ENCODE measurements at places on chromosomes 4 and X.

DNA sequence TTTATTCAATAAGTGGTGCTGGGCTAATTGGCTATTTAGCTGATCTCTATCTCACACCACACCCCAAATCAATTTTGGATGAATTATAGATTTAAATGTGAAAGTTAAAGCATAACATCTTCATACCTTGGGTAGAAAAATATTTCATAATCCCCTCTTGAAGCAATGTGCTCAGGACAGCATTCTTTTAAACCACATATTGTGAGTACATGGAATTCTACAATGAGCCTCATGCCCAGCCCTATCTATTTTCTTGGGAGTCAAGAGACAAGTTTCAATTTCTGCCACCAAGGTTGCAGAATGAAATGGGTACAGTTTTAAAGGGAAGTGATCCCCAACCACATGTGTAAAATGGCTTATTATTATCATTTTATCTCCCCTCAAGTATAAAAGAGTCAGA, 30.6 kb upstream of the GPRIN3 start:
- DNase-seq: no peak

GRCh38 chr4:84237008-84237407, 262.1 kb downstream of the NKX6-1 start:
- no peak for DNase-seq

- DNase-seq: peak; percentile 36
These were observed 4.8 kb upstream of the CXCL13 start for GRCh38 chr4:77600521-77601451.

GRCh38 chr4:12924728-12925320, 559.3 kb downstream of the RAB28 start:
- DNase-seq: no peak

GRCh38 chr4:176525576-176525975, 205.8 kb downstream of the SPCS3 start:
- DNase-seq: no peak

DNA sequence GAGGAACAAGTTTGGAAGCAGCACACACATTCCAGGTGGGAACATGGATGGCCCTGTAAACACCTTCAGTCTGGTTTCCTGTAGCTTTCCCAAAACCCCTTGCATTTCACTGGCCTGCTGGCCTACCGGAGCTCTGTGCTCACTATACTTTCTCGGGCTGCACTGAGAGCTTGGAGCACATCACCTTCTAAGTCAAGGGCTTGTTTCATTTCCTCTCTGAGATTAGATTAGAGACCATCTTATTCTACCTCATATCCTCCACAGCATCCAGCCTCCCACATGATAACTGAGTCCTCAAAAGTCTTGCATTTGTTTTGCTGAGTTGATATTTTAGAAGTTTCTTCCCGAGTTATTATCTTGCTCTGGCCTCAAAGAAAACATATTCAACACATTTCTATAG, 147.7 kb downstream of the RASL11B start:
- DNase-seq: no peak

DNA sequence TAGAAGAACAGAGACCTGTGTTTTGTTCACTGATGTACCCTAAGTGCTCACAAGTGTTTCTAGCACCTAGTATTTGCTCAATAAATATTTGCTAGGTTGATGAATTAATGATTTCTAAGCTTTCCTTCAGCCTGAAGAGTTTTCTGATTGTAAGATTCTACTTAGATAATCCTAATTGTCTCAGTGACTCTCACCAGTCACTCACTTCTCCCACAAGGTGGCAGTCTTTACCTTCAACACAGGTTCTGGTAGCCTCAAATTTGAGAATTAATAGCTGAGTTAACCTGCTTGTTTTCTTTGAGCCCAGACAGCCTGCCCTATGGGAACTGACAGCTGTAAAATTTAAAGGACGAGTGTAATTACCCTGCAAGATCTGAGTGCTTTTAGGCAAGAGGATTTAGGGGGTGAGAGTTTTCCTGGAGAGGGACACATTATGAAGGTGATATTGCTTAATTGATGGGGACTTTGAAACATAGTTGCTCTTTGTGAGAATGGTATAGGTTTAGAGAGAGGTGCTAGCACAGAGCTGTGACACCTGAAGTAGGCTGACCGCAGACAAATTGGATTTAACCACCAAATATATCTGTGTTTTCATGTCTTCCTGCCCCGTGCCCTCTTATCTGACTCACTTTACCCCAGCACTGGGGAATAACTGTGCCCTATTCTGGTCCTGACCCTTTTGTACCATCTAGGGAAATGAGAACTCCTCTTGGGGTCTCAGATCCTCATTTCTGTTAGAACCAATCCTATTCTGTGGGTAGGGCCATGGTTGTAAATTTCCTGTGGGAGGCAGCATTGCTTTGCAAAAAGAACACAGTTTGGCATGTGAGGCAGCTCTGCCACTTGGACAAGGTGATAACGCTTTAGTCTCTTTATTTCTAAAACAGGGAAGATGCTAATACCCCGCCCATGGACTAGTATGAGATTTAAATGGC, 27.7 kb downstream of the CD38 start:
- no peak for DNase-seq

DNA sequence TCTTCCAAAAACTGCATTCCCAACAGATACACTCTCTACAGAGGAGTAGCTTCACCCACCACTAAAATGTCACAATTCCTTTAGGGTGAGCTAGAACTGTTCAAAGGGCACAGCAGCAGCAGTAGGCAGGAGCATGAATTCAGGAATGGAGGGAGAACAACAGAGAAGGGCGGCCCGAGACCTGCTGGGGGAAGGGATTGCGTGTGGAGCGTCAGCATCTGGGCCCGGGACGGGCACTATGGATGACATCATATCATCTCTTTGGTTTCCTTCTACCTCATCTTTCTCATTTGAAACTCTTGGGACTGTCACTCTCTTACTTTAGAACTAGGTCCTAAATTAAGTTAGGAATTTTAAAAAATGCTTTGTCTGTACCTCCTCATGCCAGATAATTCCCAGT, 95.0 kb downstream of the PHOX2B start:
- no peak for DNase-seq

DNA sequence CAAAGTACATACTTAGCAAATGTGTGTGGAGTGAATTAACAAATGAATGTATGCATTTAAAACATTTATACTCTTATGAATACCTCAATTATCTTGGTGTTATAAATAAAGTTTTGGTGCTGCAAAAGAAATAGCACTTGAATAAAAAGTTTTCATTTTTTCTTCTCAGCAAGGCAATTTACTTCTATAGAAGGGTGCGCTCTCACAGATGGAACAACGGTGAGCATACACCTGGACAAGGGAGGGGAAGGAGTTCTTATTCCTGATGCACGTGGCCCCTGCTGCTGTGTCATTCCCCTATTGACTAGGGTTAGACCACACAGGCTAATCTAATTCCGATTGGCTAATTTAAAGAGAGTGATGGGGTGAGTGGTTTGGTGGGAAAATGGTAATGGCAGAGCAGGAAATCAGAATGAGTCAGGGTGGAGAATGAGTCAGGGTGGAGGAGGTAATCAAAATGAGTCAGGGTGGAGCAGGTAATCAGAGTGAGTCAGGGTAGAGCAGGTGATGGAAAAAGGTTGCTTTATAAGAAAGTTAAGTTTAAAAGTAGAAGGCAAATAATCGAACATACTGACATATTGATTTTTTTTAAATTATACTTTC, 28.2 kb upstream of the PGK1 start:
- no peak for DNase-seq

GRCh38 chrX:2691543-2692220, 587 bp downstream of the CD99 start:
- DNase-seq: no peak

DNA sequence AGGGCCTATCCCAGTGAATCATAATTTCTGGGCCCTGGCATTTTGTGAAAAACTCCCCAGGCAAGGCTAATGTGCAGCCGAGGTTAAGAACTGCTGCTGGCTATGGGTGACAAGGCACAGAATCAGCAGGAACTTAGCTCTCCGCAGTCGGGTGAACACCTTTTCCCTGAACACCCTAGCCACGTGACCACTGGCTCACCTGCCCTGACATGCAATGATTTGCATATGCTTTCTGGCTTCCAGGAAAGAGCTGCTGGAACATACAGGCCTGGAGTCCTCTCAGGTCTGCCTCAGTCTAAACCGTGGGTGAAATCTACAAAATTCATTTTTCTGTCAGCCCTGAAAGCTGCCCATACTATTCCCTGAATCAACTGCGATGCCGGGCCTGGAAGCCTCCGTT, 56.6 kb downstream of the ZNF827 start:
- DNase-seq: no peak

- DNase-seq: peak; percentile 46
These were observed 161.4 kb upstream of the PACRGL start for GRCh38 chr4:20538905-20539304.

DNA sequence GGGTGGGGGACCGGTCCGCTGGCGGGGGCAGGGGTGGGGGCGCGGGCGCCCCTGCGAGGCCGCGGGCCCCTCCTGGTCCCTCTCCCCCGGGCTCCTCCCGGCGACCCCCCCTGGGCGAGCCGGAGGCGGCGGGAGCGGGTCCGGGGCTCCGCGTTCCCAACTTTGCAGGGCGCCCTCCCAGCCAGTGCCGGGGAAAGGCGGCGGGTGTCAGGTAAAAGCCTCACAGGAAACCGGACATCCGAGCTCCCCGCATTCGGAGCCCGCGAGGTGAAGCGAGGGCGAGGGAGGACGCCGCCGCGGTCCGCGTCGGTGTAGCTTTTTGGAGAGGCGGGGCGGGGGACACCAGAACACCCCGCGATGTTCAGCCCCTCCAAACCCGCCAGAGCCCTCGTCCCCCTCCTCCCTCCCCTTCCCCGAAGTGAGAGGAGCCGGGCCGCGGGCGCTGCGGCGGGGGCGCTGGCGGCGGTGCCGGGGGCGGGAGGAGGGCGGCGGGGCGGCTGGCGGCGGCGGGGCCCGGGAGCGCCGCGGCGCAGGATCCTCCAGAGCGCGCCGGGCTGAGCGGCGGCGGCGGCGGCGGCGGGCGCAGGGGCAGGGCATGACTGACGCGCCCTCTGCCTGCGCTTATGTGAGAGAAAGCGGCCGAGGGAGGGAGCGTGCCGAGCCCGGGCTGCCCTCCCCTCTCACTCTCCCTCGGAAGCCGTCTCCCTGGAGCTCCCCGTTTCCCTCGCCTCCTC, at the start of gene VEGFC:
Gene VEGFC, minus strand, starts transcription at position 597 of the 734 bp plus-strand sequence. CDS start 611 bp downstream, outside the sequence.
- no peak for DNase-seq

GRCh38 chr4:123547216-123548165, 150.9 kb downstream of the SPRY1 start:
- no peak for DNase-seq

DNA sequence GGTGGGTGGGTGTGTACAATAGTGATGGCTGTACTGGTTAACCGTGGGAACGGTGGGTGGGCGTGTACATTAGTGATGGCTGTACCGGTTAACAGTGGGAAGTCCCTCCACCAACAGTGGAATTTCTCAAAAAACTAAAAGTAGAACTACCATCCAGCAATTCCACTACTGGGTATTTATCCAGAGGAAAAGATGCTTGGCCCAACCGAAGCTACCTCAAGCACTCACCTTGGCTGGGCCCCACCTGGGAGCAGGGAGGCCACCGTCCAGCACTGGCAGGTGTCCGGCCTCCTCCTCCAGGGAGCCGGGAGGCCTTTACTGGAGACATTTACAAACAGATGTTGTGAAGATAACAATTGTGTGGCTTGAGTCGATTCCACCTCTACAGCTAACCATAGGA, 6.0 kb upstream of the MAEA start:
- no peak for DNase-seq

- peak; percentile 6 for DNase-seq
These were observed 31.6 kb downstream of the MTHFD2L start for GRCh38 chr4:74189331-74190043.

DNA sequence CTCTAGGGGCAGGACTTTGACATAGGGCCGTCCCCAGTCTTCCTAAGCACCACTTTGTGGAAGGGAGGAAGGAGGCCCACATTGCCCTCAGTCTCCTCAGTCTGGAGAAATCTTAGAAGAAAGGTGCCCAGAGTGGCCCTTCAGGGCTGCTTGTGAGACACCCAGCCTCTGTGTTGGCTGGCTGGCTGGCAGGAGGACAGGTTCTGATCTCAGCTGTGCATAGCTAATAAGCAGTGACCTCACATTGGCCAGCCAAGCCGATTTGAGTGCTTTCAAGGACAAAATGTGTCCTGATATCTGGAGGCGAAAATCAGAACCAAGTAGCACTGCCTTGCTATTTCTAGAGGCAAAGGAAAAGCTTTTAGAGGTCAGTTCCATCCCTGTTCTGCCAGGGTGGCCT, 211.5 kb downstream of the BCOR start:
- no peak for DNase-seq

GRCh38 chr4:29326816-29327215, 1393.4 kb upstream of the PCDH7 start:
- DNase-seq: no peak

DNA sequence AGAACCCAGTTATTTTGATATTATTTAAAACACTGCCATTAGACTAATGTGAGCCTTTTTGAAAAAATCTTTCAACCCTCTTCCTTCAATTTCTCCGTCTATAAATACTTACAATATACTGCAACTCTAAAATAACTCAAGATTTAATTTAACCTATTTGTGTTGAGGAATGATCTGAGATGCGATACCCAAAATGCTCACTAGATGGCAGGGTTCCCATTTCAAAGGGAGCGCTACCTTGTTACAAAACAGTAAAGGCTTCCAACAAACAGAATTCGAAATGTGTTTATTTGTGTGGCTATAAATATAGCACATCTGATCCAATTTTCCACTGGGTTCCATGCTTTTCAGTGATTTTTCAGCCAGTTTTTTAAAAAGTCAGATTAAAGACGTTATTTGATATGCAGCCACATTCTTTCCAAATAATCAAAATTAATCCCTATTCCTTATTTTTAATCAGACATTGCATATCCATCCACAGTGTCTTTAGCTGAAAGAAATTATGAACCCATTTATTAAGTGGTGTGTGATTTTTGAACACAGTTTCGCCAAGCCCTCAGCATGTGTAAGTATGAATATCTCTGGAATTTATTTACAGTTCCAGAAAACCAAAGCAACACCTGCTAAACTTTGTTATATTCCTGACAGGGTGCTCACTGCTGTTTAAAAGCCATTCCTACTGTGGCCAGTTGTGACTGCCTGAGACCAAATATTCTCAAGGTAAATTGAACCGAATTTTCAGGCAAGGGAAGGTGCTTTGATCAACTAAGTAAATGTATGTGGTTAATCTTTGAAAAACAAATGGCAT, 668.0 kb upstream of the LCORL start:
- no peak for DNase-seq

- no peak for DNase-seq
These were observed 116.4 kb downstream of the PWWP3B start for GRCh38 chrX:106284431-106285025.
